ENCODE measurements at places on chromosomes 7 and 10.

DNA sequence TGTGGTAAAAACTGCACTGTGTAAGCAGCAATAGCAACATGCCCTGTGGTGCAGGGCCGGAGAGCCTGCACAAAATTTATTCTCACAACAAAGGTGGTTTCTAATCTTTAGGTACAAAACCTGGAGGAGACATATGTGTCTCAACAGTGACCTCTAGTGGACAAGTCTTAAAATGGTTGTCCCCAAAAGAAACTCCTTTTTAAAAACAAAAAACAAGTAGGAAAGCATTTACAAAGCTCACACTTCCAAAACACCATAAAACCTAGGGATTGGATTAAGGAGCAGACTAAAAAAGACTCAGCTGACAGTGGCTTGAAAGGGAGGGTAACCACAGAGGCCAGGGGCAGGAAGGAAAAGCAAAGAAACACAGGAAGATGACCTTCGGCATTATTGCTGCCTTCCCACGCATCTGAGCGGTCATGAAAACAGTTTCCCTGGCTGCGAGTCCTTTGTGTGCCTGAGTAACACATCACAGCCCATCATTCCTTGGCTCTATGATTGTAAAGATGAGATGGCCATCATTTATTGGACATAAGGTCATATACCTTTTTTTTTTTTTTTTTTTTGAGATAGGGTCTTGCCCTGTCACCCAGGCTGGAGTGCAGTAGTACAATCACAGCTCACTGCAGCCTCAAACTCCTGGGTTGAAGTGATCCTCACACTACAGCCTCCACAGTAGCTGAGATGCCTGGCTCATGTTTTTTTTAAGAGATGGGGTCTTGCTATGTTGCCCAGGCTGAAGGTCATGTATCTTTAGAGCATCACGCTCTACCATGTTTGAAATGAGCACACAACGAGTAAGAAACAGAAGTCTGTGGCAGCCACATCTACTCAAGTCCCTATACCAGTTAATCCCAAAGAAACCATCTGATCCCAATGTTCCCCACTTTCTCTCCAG is 39.5 kb downstream of the RSU1 start:
- no peak for DNase-seq

DNA sequence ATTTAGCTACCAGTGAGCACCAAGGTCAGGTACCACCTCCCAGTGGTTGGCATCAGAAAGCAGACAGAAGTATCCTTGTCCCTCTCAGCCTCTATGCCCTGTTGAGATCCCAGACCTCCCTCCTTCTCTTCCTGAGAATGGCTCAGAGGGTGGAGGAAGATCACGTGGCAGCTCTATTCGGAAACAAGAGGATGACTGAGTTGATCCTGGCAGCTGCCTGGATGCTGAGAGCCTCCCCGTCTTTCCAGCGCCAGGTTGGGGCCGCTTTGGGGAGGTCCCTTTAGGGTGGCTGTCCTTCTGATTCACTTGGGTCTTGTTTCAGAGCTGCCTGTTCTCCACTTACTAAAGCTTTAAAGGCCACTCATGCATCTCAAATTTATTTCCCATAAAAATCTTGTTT is 36.9 kb upstream of the NPFFR1 start:
- DNase-seq: no peak

DNA sequence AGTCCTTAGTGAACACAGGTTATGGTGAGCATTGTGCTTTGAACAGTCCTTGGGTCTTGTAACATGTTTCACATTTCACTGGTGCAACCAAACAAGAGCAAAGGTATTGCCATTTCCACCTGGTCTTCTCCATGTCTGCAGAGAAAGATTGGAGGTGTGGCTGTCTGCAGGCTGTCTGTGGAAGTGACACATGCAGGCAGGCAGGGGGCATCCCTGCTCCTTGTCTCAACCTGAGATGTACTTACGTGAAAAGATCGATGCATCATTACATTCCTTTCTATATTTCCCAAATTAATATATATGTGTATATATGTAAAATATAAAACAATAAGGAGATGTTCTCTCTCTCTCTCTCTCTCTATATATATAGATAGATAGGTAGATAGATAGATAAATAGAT is 54.3 kb downstream of the LRRC18 start:
- no peak for DNase-seq

GRCh38 chr7:92058040-92058439 is 76.2 kb downstream of the CYP51A1 start:
- DNase-seq: no peak

DNA sequence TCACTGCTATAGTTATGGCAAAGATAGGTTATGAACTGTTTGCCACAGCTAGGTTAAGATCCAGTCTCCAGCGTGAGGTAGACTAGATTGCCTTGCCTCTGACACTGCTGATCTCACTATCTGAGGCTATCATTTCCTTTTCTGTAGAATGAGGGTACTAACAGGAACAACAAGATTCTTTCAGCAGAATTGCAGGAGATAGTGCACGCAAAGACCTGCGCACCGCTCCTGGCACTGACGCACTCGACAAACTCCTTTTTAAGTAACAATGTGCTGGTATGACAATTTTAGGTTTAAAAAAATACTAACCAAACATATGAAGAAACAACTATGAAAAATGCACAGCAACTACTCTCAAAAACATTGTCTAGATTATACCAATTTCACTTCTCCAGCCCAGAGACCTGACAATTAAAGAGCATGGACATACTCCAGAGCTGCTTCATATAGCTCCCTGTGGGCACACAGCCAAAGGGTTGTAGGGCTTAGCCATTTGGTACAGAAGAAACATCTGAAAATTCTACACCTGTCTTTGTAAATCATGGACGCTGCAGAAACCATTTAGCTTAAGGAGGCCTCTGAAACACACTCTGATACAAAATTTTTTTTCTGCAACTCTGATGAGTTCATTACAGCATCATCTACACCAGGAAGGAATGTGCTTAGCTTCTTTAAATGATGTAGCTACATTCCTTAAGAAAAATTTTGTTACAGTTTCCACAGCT is 7.8 kb downstream of the ADAM12 start:
- no peak for DNase-seq

- DNase-seq: no peak
These were observed 6.7 kb upstream of the CREB5 start for GRCh38 chr7:28405662-28406061.

- no peak for DNase-seq
These were observed 17.0 kb downstream of the TRA2A start for GRCh38 chr7:23514755-23515154.

DNA sequence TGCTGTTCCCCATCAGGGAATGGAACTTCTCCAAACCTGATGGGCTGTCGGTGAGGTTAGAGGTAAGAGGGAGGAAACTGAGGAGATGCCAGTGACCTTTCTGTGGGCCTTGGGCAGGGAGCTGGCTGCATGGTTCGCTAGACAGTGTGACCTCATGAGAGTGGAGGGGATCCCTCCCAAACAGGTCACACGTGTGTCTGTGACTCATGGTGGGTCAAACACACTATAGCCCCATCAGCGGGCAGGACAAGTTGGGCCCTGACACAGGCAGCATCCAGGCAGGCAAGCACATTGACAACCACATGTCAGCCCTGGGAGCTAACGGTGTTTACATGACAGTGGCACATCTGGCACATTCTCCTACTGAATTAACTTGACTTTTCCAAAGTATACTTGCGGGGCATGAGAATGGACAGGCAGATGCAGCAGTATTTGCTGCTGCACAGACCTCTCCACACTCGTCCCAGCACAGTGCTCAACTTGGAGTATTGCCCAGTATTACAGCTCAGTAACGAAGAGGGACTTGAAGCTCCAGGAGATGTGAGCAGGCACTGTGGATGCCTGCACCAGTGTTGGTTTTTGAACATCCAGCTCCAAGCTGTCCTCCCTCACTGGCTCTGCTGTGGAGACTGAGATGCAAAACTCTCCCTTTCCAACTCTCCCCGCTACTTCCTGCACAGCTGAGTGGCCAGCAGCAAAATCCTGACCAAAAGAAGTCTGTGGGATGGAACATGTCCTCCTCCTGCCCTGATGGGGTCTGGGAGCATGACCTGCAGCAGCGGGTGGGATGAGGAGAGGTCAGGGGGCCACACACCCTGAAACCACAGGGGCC is 199.6 kb downstream of the WDR37 start:
- DNase-seq: no peak

DNA sequence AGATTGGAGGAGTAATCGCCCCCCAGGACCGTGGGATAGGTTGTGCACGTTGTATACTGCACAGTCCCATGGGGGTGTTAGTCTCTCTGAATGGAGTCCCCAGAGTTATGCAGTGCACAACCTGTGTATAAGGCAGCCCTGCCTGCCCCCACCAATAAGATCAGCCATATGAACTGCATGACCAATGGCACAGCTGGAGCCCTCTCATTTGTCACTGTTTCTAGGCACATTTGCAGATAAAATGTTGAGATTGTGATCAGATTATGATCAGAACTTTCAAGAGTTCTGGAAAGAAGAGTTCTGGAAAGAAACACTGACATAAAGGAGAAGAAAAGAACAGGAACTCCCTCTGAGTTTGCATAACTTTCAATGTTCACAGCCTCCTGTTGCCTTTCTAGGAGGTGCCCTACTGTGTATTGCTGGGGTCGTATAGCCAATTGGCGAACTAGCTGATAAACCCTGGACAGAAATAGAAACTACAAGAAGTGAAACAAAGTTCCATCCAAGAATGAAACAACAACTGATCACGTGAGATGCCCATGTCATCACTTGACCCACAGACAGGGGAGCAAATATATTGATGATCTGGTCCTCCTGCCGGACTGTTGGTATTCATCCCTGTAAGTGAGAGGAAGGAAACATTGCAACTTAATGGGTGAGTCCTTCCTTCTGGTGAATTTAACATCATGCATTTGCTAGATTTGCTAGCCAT is 49.6 kb upstream of the TOMM7 start:
- DNase-seq: no peak

DNA sequence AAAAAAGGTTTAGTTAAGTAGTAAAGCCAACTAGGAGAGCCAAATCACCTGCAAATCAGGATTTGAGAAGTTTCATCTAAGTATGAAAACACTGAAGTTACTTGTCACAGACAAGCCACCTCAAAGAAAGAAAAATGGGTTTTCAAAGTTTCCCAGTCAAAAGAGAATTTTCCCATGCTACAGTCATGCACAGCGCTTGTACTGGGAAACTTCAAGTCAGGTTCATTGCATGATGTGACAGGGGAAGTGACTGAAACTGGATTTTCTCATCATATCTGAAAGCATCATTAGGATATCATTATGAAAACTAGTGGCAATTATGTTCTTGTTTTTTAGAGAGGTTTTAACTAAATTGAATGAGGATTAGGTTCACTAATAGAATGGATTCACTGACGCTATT is 167.0 kb downstream of the SGMS1 start:
- DNase-seq: no peak
